ENCODE measurements at places on chromosomes 12 and 14. TPM values are rescaled to one million over a fixed set of nuclear protein-coding genes. Genes with fewer than 3 reads are reported as not detected.

The LBHD2 gene
- not detected for total RNA-seq

The DNAJC22 gene
- total RNA-seq = 1.6 TPM

The ART4 gene
- not detected for total RNA-seq

The CHD8 gene
- total RNA-seq = 88.7 TPM

The COX6A1 gene
- 615 TPM for total RNA-seq

The DBX2 gene
- not detected for total RNA-seq

The RFLNA gene
- total RNA-seq = 0.54 TPM

The SYT1 gene
- 7.4 TPM for total RNA-seq

The TTC7B gene
- 69.5 TPM for total RNA-seq

The LRP6 gene
- total RNA-seq = 15.2 TPM

The RERG gene
- 1.6 TPM for total RNA-seq

The EXOC3L4 gene
- 0.46 TPM for total RNA-seq

The IFNG gene
- not detected for total RNA-seq

The NPC2 gene
- total RNA-seq = 349 TPM

The SERPINA10 gene
- total RNA-seq = not detected

The RTN1 gene
- 0.79 TPM for total RNA-seq

The NUAK1 gene
- total RNA-seq = 38.2 TPM

The TMEM233 gene
- total RNA-seq = 1.5 TPM

The DPPA3 gene
- total RNA-seq = not detected

The SLC39A5 gene
- total RNA-seq = 0.08 TPM

The NEUROD4 gene
- total RNA-seq = not detected

The CLSTN3 gene
- total RNA-seq = 85.6 TPM

The IRAK3 gene
- total RNA-seq = 3.0 TPM

The NGB gene
- total RNA-seq = not detected

The ESR2 gene
- total RNA-seq = 0.14 TPM

The PDE3A gene
- total RNA-seq = 1.8 TPM

The SLC4A8 gene
- 1.0 TPM for total RNA-seq

Data from kidney epithelial cell (primary cell).